ENCODE measurements at places on chromosomes 11 and 22. TPM values are rescaled to one million over a fixed set of nuclear protein-coding genes. Genes with fewer than 3 reads are reported as not detected.

The FAT3 gene
- 0.64 TPM for total RNA-seq

DNA sequence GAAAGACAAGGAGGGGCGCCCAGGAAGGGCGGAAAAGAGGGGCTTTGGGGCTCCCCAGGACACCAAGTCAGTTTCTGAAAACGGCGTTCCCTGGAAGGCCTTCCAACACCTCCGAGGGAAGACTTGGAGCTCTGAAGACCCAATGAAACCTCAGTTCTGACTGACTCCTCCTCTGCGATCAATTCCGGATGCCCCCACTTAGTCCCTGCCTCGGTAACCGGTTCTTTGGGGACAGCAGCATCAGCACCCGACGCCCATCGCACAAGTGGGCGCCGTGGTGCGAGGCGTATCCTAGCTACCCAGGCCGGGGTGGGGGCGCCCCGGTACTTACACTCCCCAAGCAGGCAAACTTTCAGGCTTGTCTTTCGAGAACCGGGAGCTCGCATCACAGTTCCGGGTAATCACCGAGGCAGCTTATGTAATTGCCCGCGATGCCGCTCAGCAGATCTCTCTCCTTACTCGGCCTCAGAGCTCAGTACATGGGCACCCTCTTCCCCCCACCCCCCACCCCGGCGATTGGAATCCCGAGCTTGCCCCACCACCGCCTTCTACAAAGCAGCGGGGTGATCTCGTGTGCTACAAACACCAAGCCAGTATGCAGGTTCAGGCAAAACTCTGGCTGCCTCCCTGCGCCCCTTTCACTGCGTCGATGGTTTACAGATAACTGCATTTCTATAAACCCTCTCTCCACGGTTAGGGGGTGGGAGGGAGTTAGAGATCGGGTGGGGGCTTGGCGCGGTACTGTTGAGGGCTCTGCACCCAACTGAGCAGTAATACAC is 2.0 kb downstream of the TENM4 start:
- H3K4me3 ChIP-seq: peak overlapping the region; percentile 54
- DNase-seq: no peak
- H3K27me3 ChIP-seq: no peaks in the 10 kb centered on the region
- H3K36me3 ChIP-seq: no peaks in the 10 kb centered on the region
- peaks cover 8% of the 10 kb centered on the region for H3K4me1 ChIP-seq

- H3K4me1 ChIP-seq: peaks cover 19% of the 10 kb centered on the region
- no peaks in the 10 kb centered on the region for H3K36me3 ChIP-seq
- H3K27ac ChIP-seq: no peak overlapping the region
- no peaks in the 10 kb centered on the region for H3K27me3 ChIP-seq
- no peak for DNase-seq
Observed at GRCh38 chr11:114073828-114074381, 14.4 kb downstream of the ZBTB16 start.

GRCh38 chr11:19013181-19013857 is 47.2 kb downstream of the MRGPRX2 start:
- no peaks in the 10 kb centered on the region for H3K27me3 ChIP-seq
- H3K36me3 ChIP-seq: no peaks in the 10 kb centered on the region
- H3K4me1 ChIP-seq: no peaks in the 10 kb centered on the region

The SERHL2 gene
- total RNA-seq: 16.7 TPM

The OR8G5 gene
- total RNA-seq: not detected

DNA sequence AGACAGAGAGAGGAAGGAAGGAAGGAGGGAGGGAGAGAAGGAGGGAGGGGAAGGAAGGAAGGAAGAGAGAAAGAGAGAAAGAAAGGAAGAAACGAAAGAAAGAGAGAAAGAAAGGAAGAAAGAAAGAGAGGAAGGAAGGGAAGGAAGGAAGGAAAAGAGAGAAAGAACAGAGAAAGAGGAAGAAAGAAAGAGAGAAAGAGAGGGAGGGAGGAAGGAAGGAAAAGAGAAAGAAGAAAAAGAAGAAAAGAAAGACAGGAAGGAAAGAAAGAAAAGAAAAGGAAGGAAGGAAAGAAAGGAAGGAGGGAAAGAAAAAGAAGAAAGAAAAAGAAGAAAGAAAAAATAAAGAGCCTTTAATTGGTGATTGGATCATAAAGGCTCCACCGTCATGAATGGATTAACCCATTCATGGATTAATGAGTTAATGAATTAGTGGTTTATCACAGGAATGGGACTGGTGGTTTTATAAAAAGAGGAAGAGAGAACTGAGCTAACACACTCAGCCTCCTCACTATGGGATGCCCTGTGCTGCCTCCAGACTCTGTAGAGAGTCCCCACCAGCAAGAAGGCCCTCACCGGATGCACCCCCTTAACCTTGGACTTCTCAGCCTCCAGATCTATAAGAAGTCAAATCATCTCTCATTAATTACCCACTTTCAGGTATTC is 9.0 kb upstream of the PLAAT2 start:
- DNase-seq: no peak
- no peaks in the 10 kb centered on the region for H3K27me3 ChIP-seq
- no peak overlapping the region for H3K27ac ChIP-seq
- no peaks in the 10 kb centered on the region for H3K36me3 ChIP-seq
- no peaks in the 10 kb centered on the region for H3K4me1 ChIP-seq
- H3K4me3 ChIP-seq: no peak overlapping the region

DNA sequence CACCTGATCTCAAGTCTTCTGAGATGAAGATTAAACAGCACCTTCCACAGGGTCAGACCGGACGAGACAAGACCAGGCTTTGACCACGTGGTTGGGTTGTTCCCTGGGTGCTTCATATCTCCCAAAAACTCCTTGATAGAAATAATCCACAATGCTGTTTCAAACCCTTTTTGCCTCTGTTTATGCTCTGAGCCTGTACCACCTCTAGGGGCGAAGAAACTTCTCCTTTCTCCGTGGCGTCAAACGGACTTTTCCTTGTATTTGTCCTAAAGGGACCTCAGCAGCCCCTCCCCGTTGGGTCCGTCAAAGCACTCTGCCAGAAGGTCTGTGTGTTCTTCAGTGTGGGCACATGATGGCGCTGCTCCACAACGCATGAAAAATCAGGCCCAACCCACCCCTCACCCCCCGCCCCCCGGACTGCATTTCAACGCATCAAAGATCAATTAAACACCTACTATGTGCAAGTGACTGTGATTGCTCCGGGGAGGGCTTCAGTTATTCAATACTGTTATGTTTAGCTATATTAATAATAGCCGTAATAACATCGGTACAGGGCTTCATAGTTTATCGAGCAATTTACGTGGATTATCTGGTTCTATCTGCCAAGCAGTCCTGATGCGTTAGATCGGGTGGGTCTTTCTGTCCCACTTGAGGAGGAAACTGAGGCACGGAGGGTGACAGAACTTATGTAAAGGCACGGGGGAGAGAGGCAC is 17.3 kb upstream of the EIF3D start:
- no peak for DNase-seq
- no peaks in the 10 kb centered on the region for H3K27me3 ChIP-seq
- no peak overlapping the region for H3K4me3 ChIP-seq
- H3K36me3 ChIP-seq: no peaks in the 10 kb centered on the region
- no peak overlapping the region for H3K27ac ChIP-seq

DNA sequence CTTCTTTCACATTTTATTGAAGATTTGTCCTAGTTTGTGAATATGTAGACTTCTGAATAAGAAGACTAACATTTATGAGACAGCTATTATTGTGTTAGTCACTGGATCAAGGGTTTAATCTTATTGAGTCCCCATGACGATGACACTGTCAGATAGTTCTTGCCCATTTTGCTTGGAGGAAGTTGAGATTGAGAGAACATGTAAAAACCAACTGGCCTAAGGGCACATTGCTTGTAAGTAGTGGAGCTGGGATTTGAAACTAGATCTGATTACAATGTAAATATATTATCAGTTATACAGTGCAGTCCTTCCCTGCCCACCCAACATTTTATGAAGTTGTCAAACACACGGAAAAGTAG is 134.7 kb downstream of the HIPK3 start:
- H3K27ac ChIP-seq: no peak overlapping the region
- no peak overlapping the region for H3K4me3 ChIP-seq
- no peaks in the 10 kb centered on the region for H3K36me3 ChIP-seq
- DNase-seq: no peak
- H3K4me1 ChIP-seq: no peaks in the 10 kb centered on the region

GRCh38 chr22:19048531-19048930 is 73.7 kb downstream of the DGCR2 start:
- peaks cover 6% of the 10 kb centered on the region for H3K36me3 ChIP-seq
- no peak for DNase-seq
- no peaks in the 10 kb centered on the region for H3K27me3 ChIP-seq

- H3K36me3 ChIP-seq: no peaks in the 10 kb centered on the region
- no peak overlapping the region for H3K4me3 ChIP-seq
- DNase-seq: no peak
- no peaks in the 10 kb centered on the region for H3K27me3 ChIP-seq
- peaks cover 9% of the 10 kb centered on the region for H3K4me1 ChIP-seq
Observed at GRCh38 chr22:19181786-19182471, 3.4 kb upstream of the SLC25A1 start.

DNA sequence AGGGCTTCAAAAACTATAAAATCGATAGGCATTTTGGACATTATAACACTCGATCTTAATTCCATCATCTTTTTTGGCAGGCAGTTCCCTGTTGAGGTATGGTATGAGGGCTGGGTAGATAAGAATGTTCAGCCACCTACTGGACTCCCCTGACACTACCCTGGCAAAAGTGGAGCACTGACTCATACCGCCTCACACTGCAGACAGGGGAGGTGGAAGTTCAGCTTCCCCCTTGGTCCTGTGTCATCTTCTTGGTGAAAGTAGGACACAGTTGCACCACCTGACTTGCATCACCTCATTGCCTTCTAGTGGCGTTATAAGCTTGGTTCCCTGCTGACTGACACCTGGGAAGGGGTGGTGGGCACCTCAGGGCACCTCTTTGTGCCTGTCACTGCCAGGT is 30.4 kb downstream of the PAAF1 start:
- no peaks in the 10 kb centered on the region for H3K36me3 ChIP-seq
- H3K4me3 ChIP-seq: no peak overlapping the region
- H3K27me3 ChIP-seq: no peaks in the 10 kb centered on the region
- no peak overlapping the region for H3K27ac ChIP-seq
- H3K4me1 ChIP-seq: no peaks in the 10 kb centered on the region

GRCh38 chr11:130728185-130729180 is 187.8 kb downstream of the SNX19 start:
- H3K27ac ChIP-seq: peak overlapping the region; percentile 68
- DNase-seq: peak; percentile 61
- peaks cover 8% of the 10 kb centered on the region for H3K4me1 ChIP-seq
- H3K27me3 ChIP-seq: no peaks in the 10 kb centered on the region

The CDC42BPG gene
- not detected for total RNA-seq

DNA sequence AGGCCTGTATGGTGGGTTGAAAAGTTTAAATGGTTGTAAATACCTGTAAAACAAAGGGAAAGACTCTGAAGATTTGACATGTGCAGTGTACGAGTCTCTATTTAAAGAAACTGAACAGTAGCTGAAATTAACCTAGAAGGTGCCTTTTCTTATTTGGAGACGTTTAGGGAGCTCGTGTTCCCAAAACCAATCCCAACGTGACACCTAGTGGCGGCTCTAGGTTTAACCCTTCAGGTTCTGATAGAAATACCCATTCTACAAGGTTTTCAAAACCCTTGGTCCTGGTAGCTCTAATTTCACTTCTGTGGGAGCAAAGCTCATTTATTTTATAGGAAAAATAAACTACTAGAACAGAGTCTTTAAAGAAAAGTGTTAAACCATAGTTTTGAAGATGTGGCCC is 258.3 kb downstream of the LRRC4C start:
- DNase-seq: no peak
- no peaks in the 10 kb centered on the region for H3K27me3 ChIP-seq
- no peak overlapping the region for H3K4me3 ChIP-seq
- no peaks in the 10 kb centered on the region for H3K36me3 ChIP-seq
- H3K4me1 ChIP-seq: no peaks in the 10 kb centered on the region

The CSNK2A3 gene
- 2.6 TPM for total RNA-seq

Measured in breast epithelium (tissue), 4 donors.